Suprapubic skin (tissue), 4 donors: ENCODE measurements at places on chromosomes 6 and 20.
A peak's percentile ranks its signal among the peaks of the same experiment; 100 is the strongest.

- no peak for DNase-seq
These were observed 12.2 kb upstream of the SHLD1 start for GRCh38 chr20:5737966-5738365.

DNA sequence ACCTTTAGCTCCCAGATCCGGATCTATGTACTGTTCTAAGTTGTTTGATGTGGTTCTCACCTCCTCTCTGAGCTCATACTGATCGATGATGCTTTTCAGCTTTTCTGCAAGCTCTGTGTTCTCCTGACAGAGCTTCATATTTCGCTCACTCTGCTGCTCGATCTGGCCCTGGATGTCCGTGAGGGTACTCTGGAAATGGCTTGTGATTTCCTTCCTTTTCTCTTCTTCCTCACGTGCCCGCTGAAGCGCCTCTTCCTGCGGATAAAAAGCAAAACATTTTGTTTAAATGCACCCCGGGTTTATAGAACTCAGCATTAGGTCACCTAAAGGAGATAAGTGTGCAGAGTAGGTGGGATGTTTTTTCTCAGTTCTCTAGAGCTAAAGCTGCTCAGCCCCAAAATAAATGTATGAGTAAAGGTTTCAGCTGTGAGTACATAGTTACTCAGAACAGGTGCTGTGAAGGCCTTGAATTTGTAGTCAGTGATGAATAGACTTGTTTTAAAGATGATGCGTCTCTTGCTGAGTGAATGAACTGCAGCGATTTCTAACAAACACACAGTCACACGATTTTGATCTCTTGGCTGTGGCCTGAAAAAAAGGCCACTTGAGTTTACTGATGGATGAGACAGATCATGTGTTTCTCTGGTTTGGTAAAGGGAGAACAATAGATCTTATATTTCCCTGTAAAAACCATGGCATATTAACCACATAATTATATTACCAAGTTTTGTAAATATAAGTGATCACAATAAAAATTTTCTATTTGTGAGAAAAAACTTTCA lies 29.1 kb downstream of the TXLNB start:
- DNase-seq: no peak

DNA sequence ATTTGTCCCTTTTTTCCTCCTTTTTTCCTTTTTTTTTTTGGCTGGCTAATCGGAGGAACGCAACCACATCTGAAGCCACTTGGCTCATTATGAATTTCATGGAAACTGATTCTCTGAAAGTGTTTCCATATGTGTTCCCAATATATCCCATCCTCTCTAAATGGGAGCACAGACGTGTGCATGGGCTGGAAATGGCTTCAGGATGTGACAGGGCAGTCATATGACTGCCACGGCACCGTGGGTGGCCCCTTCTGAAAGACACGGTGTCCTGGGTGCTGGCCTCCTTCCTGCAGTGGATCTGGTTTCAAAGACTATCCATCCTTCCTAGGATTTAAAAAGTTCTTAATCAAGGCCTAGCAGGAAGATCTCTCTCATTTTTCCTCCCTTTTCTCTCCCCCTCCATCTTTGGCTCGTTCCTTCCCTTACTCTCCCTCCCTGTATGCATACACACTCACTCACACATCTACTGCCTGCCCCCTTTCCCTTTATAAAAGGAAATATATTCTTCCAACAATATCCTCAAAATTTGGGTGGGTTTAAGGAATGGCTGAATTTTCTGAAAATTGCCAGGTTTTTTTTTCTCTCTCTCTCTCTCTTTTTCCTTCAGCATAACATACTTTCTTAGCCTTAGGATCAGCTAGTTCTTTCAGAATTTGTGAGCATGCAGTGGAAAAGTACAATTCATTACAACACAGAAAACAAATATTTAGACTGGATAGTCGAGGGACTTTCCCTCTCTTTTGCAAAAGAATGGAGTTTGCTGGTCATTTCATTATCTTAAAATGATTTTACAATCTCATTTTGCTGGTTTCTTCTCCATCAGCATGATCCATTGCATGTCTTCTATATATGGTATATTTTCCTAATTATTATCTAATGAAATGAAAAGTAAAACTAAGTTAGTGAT lies 161.2 kb upstream of the SUPT3H start:
- peak; percentile 77 for DNase-seq

GRCh38 chr20:6302041-6302440 lies 179.2 kb upstream of the FERMT1 start:
- no peak for DNase-seq

- no peak for DNase-seq
These were observed 23.1 kb downstream of the ACOT13 start for GRCh38 chr6:24689964-24690363.

- DNase-seq: no peak
These were observed 44.7 kb downstream of the DEFB114 start for GRCh38 chr6:49919261-49919660.

- no peak for DNase-seq
These were observed 465.7 kb downstream of the ADGRB3 start for GRCh38 chr6:69100772-69101171.

DNA sequence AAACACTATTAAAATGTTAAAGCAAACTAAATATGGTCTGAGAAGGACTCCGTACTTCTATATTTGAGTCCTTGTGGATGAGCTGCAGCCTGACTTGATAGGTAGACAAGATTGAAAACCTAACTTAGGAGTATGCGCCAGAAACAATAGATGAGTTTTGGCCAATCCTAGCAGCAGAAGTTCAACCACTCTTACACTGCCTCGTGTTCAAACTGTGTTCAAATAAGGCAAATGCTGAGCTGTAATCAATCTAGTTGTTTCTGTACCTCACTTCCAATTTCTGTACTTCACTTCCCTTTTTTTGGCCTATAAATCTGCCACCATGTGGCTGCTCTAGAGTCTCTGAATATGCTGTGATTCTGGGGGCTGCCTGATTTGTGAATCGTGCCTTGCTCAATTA lies 13.2 kb upstream of the SERINC1 start:
- DNase-seq: no peak

- DNase-seq: no peak
These were observed 370.6 kb downstream of the SAMD5 start for GRCh38 chr6:147879031-147879580.

DNA sequence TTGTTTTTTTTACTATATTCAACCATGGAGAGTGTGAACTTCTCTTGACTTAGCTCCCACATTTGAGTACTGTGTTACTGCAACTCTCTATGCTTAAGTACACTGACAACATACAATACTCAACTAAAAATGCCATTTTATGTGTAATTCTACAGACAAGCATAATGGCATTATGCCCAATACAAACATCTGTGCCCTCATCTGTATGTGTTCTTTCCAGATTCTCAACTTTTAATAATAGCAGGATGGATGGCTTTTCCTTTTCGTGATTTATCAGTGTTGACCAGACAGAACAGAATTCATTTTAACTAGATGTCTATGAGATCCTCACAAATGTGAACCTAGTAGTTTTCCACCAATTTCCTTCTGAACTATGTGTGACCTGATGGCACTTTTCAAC lies 84.2 kb upstream of the MARCKS start:
- no peak for DNase-seq

DNA sequence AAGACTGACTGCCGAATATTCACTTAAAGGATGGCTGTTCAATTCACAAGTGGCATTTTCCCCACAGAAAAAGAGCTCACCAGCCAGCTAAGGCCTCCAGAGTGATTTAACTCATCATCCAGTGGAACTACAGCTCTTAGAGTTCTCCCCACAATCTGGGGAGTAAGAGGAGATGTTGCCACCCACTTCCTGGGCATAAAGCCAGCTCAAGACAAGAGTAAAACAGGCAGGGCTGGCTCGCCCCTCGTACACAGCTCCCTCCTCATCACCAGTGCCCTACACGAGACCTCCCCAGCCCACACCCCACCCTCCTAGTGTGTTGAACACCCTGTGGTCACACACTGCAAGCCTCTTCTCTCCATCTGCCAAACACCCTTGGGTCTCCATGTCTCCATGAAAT lies 47.2 kb upstream of the IPCEF1 start:
- no peak for DNase-seq

DNA sequence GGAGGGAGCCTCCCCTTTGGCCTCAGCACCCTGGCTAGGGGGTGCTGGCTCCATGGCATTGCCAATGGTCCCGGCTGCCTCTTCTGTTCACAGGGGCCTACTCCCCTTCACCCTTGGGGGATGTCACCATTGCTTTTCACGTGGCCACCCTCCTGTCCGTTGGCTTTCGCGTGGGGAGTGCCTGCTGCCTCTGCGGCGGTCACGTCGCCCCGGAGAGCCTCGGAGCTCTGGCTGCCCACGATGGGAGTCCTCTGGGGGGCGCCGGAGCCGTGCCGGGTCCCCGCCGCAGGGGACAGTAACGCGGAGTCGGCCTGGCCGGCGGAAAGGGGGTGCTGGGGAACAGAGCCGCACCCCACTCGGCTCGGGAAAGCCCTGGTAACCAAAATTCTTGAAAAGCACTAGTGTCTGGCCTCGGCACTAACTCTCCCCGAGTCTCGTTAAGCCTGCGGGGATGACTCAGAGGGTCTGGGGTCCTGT lies 661 bp upstream of the HEBP2 start:
- DNase-seq: peak; percentile 76

- DNase-seq: peak; percentile 73
These were observed 24.7 kb downstream of the TTLL9 start for GRCh38 chr20:31894980-31895675.

DNA sequence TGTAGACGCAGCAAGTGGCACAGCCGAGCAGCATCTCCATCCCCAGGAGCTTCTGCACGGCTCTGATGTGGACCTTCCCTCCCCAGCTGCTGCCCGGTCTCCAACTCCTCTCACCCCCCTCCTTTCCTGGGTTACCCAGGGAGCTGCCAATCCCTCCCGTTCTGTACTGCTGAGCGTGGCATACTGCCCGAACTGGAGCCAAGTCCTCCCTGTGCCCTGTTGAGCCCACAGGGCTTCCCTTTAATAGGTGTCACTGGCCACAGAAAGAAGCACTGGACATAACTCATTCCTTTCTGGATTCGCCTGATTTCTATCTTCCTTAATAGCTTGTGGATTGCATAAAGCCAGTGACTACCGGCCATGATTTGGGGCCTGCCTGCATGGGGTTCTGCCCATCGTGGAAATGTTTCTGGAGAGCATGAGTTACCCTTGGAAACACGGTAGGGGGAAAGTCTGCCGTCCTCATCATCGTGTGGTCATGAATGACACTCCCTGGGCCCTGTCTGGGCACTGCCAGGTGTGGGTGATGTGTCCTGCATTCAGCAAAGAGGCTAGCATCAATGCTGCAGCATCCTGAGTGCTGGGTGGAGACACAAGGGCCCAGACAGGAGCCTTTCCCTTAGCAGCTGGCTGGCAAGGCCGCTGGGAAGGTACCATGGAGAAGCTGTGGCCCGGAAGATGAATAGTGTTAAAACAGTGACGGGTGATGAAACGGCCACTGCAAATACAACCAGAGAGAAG lies 189.7 kb downstream of the SYNDIG1 start:
- no peak for DNase-seq

GRCh38 chr6:47455533-47456209 lies 21.9 kb upstream of the CD2AP start:
- no peak for DNase-seq

- DNase-seq: no peak
These were observed 308.3 kb downstream of the CDH4 start for GRCh38 chr20:61560361-61560853.

- DNase-seq: no peak
These were observed 208.4 kb upstream of the HTR1E start for GRCh38 chr6:86728976-86729375.

GRCh38 chr6:15893556-15894253 lies 230.9 kb upstream of the DTNBP1 start:
- no peak for DNase-seq

DNA sequence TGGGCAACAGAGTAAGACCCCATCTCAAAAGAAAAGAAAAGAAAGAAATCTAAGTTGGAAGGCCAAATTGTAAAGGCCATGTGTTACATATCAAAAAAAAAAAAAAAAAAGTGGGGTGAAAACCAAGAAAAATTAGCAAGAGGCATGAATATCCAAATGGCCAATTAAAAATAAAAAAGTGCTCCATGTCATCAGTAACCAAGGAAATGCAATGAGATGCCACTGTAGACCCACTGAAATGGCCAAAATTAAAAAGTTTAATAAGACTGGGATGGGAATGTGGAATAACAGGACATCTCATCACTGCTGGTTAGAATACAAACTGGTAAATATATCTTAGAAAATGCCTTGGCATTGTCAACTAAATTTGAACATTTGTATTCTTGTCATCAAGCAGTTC lies 30.1 kb upstream of the BCLAF1 start:
- no peak for DNase-seq

DNA sequence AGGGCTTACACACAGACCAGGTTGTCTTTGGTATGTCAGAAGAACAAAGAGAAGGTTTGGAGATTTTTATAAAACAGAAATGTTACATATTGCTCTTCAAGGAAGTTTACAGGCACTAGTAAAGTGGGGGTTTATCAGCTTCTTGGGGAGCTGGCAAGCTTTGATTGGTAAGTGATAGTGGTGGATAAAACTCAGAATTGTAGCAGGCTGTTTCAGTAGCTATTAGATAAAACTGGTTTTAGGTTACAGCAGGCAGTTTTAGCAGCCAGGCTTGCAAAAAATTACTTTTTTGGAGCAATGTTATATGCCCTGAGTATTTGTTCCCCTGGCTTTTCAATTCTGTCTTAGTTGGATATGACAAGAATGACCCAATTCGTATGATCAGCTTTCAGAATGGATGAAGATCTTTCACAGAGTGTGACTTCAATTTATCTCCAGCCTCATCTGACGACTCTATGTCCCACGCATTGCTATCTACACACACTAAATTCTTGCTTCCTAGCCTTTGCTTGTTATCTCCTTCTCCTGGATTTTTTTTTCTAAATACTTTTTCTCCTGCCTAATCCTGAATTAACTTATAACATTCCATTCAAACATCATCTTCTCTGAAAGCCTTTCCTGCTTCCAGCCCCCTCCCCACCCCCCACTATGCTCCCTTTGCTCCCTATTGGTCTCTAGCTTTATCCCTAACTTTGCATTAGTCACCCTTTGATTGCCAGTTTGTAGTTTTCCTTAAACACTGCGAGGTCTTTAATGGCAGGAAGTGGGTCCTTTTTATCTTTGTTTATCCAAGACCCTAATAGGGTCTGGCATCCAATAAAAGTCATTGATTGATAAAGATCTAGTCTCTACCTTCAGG lies 1.0 kb upstream of the TOMM34 start:
- DNase-seq: no peak

DNA sequence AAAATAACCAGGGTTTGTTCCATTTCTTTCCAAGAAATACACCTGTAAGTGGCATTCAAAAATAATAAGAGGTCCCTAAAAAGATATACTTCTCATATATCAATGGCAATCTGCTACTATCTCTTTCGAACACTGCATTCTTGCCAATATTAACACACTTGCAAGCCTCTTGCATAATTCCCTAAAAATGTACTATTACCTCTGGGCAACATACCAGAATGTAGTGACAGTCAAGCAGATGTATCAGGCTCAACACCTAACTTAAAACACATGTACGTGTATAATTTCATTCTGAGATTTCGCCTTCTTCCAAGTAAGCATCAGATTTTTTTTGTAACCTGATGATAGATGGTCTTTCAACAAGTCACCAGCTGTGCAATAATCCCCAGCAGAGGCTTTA lies 3.4 kb downstream of the CBLN4 start:
- DNase-seq: no peak

- DNase-seq: no peak
These were observed 92.7 kb downstream of the IRF4 start for GRCh38 chr6:484086-484745.

GRCh38 chr6:112173221-112173804 lies 81.1 kb downstream of the LAMA4 start:
- DNase-seq: no peak
